Spleen (tissue), 13 donors: ENCODE measurements at places on chromosomes 16 and 17.
A peak's percentile ranks its signal among the peaks of the same experiment; 100 is the strongest.

- no peak overlapping the region for H3K4me3 ChIP-seq
- no peaks in the 10 kb centered on the region for H3K36me3 ChIP-seq
- no peaks in the 10 kb centered on the region for H3K27me3 ChIP-seq
- no peak overlapping the region for H3K27ac ChIP-seq
- no peaks in the 10 kb centered on the region for H3K4me1 ChIP-seq
Measured at GRCh38 chr16:68399456-68399855, 48.9 kb downstream of the SMPD3 start.

- peak within 1 kb of the TSS; percentile 7 for H3K27ac ChIP-seq
- H3K4me3 ChIP-seq, result no peak within 1 kb of the TSS
- H3K4me1 ChIP-seq, result peaks cover 6% of the 10 kb centered on the region
- no peaks in the 10 kb centered on the region for H3K27me3 ChIP-seq
- H3K36me3 ChIP-seq, result peaks cover 80% of the 10 kb centered on the region
Measured at GRCh38 chr16:3654249-3654991, at the start of gene DNASE1. TSS of gene DNASE1 (plus strand) at chr16:3654691. CDS start at chr16:3655374, 683 bp downstream.

- H3K36me3 ChIP-seq, result peaks cover 99% of the 10 kb centered on the region
- DNase-seq, result no peak
- no peaks in the 10 kb centered on the region for H3K27me3 ChIP-seq
- H3K4me3 ChIP-seq, result no peak overlapping the region
- no peaks in the 10 kb centered on the region for H3K4me1 ChIP-seq
Measured at GRCh38 chr17:8237175-8237574, 10.7 kb downstream of the CTC1 start.

DNA sequence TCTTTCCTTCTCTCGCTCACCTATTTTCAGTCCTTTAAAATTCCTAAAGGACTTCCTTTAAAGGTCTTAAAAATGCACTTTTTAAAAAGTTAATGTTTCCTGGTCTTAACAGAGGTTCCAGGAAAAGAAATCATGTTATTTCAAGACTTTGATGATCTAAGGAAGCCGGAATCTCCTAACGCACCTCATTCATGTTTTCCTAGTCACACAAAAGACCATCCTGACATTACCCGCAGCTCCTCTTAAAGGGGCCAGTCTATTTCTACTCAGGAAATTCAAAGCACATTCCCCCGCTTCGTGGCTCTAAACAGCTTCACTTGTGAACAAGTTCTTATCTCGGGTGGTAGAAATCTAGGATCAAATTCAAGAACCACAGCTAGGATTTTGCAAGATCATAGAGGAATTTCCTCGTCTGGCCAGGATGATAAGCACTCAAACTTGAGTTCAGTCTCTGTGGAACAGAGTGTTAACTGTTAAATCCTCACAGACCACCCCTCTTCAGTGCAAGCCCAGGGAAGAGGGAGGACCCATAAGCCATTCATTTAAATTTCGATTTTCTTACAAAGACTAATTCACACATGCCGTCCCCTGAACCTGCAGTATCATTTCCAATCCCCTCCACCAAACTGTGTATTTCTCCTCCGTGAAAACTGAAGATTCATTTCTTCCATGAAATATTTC, 137.1 kb upstream of the AXIN2 start:
- no peaks in the 10 kb centered on the region for H3K27me3 ChIP-seq
- H3K36me3 ChIP-seq, result no peaks in the 10 kb centered on the region
- DNase-seq, result no peak
- no peak overlapping the region for H3K4me3 ChIP-seq
- no peaks in the 10 kb centered on the region for H3K4me1 ChIP-seq

DNA sequence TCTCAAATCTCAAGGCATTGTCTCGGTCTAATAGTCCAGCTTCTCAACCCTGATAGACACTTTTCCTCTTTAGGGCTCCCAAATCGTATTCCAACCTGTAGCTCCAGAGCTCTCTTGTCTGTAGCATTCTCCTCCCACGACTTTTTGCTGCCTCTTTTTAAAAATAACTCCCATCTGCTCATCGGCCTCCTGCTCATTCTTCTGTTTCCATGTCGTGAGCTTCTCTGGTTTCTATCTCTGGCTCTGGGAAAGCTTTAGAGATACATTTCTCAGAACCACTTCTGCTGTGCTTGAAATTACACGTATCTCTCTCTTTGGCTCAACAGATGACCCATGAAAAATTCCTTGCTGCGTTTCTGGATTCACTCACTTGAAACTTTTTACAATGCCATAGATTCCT, 609.6 kb upstream of the C16orf82 start:
- H3K4me3 ChIP-seq, result no peak overlapping the region
- no peaks in the 10 kb centered on the region for H3K27me3 ChIP-seq
- H3K36me3 ChIP-seq, result no peaks in the 10 kb centered on the region
- no peak overlapping the region for H3K27ac ChIP-seq
- no peak for DNase-seq
- no peaks in the 10 kb centered on the region for H3K4me1 ChIP-seq

DNA sequence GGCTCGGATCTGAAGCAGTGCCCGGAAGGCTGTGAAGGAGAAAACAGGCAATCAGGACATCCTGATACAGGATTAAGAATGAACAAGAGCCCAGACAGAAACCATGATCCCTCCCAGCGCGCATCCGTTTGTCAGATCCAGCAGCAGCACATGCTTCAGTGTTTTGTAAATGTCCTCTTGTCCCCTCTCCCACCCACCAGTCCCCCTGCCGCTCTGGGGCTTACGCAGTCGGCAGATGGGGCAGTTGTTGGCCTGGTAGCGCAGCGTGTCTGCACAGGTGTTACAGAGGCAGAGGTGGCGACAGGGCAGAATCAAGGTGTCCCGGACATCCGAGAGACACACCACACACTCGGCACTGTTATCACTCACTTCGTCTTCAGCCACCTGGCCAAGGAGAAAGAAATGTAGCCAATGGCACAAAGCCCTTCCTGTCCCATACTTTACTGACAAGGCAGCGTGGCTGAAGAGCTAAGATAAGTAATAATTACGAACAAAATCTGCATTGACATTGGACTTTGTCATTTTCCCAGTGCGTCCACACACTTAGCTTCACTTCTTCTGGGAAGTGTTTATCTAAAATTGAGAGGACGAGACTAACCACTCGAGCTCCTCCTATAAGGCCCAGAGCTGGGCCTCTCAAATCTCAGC, 20.7 kb upstream of the FOXJ1 start:
- DNase-seq, result no peak
- no peak overlapping the region for H3K4me3 ChIP-seq
- no peaks in the 10 kb centered on the region for H3K4me1 ChIP-seq
- H3K27ac ChIP-seq, result no peak overlapping the region
- H3K27me3 ChIP-seq, result no peaks in the 10 kb centered on the region

DNA sequence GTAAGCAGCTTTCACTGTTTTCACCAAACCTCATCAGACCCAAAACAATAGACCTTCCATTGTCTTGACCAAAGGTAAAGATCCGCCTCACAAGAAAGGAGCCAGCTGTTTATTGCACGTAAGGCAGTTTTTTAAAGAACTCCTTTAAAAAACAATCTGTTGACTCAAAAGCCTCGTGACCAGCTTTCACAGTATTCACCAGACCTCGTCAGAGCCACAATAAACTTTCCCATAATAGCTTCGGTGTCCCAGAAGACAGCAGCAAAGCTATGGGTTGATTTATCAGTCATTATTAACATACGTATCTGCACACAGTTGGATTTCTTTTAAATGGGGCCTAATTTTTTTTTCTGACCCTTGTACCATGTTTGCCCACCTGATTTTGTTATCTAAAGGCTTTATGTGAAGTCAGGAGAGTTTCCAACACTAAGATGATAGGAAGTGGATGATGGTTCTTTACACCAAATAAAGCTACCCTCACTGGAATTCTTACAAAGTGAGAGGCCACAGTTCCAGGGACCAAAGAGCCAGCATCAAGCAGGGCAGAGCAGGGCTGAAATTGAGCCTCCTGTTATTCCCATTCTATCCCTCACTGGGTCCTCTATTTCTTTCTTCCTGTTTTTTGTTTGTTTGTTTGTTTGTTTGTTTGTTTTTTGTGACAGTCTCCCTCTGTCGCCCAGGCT, 17.6 kb upstream of the HELZ start:
- no peak overlapping the region for H3K27ac ChIP-seq
- peaks cover 25% of the 10 kb centered on the region for H3K4me1 ChIP-seq
- H3K4me3 ChIP-seq, result no peak overlapping the region
- no peak for DNase-seq
